ENCODE measurements at places on chromosomes 4 and X.

DNA sequence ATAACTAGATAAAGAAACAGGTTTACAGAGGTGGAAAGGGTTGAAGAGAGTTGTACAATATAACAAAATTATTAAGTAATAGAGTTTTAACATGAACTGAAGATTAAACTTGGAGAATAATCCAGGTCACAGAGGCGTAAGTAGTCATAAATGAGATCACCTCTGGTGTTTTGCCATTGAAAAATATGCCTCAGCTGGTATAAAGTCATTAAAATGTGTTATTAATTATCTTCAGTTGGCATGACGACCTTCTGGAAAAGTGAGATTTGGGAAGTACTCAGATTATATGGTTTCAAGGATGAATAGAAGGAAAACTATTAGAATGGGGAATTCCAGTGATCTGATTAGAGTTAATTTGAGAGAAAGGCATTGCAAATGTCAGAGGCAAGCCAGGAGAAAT is 237.5 kb upstream of the ANXA10 start:
- DNase-seq = no peak

DNA sequence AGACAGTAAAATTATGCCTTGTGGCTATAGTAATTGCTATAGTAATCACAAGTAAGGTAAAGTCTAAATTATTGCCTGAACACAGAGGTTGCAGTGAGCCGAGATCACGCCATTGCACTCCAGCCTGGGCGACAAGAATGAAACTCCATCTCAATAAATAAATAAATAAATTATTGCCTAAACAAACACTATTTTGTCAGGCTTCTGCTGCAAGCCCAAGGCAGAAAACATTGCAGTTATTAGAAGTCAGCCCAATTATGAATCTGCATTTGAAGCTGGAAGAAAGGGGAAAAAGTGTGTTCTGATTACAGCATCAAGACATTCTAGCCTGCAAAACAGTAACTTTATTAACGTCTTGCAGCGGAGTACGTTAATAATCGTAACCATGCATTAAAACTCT is 17.1 kb downstream of the HSD17B13 start:
- DNase-seq = no peak

- DNase-seq = no peak
Measured at GRCh38 chrX:132364313-132364712, 124.5 kb downstream of the MBNL3 start.

DNA sequence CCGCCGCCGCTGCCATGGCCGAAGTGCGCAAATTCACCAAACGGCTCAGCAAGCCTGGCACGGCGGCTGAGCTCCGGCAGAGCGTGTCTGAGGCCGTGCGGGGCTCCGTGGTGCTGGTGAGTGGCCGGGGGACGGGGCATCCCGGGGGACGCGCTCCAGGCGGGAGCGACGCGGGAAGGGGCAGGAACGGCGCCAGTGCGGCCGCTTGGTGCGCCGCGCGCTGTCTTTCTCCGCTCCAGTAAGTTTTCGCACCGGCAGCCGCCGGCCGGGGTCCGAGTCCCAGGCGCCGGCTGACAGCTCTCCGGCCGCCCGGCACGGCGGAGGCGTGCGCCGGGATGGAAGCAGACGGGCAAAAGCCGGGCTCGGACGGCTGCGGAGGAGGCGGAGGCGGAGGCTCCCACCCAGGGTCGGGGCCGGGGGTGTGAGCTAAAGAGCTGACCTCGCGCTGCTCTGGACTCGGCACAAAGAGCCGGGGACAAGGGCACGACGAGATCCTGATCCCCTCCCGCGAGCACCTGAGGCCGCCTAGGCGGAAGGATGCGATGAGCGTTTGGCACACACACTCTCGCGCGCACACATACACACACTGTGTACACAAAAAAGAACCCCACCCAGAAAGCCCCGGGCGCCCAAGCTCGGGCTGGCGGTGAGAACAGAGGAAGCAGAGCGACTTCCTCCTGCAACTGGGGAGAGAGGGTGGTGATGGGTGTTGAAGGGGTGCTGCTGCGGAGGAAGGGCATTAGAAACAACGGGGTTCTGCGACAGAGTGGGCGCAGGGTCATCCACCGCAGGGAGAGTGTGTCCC is 545 bp downstream of the DOCK11 start:
- no peak for DNase-seq

DNA sequence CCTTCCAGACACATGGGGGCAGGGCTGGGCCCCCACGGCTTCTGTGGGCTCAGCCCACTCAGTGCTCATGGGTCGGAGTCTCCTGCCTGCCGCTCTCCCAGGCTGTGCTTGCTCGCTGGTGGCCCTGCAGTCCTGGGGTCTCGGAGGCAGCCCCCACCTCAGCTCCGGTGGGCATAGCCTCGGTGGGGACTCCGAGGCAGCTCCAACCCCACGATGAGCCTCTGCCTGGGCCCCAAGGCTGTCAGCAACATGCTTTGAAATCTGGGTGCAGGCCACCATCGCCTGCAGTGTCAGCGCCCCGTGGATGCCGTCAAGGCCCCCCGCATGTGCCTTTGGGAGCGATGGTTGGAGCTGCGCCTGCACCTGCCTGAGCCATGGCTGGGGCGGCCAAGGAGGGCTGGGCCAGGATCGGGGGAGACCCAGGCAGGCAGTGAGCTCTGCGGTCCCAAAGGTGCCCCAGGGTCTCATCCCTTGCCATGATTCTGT is 30.2 kb upstream of the SPON2 start:
- DNase-seq = no peak

DNA sequence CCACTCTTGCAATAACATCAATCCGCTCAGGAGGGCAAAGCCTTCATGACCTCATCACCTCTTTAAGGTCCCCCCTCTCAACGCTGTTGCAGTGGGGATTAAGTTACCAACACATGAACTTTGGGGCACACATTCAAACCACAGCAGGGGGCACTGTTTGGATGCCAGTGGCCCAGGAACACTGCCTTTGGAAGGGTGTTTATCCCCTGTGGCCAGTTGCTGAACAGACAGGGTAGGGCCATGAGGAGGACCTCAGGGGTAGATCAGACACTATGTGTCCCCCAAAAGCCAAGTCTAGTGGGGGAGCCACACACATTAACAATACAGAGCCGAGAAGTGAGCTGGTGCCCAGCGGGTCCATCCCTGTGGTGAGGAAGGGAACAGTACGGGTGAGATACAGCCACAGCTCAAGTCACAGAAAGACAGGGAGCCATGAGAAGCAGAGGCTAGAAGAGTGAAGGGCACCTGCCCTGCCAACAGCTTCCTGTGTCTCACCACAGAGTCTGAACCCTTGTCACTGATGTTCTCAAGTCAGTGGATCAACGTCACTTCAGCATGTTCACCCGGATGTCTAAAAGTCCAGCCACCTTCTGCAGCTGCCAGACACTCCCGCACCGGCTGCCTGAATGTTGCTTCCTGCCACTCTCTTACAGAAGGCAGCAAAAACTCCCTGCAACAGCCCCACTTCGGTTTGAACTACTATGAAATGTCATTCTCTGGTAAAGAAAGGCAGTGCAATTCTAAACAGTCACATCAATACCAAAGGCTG is 19.9 kb upstream of the MXD4 start:
- no peak for DNase-seq

DNA sequence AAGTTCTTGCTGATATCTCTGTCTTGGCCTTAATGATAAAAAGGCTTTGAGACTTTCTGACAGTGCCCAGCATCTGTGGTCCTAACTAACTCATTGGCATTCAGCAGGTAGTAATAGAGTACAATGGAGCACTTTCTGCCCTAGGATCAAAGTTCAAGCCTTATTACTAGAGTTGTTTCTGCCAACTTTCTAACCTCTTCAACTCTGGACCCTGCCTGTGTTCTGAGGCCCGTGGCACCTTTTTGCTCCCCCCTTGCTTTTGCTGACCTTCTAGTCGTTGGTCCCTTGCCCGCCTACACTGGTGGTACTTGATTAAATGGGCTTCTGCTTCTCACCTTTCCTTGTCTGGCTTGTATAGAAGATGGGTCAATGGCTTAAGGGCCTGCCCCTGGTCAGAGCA is 126.3 kb downstream of the PPARGC1A start:
- DNase-seq = no peak

GRCh38 chr4:54842656-54843055 is 184.9 kb downstream of the KIT start:
- no peak for DNase-seq

DNA sequence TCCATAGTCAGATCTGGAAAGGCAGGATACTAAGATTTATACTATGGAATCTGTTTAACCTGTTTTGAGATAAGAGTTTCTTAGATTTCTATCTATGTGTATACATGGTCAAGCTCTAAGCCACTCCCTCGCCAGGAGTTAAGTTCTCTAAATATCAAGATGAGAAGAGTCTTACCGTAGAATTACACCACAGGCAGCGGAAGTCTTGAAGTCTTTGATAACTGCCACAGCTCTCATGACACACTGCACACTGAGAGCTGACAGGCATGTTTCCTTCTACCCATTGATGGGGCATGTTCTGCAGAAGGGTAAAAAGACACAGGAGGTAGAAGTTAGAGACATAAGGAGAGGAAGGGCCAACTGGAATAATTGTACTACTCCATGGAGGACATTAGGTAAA is 67.7 kb downstream of the DGKK start:
- no peak for DNase-seq

GRCh38 chrX:57596516-57596915 is 4.7 kb downstream of the ZXDB start:
- DNase-seq = no peak

GRCh38 chr4:168656055-168656660 is 159.3 kb downstream of the PALLD start:
- peak; percentile 65 for DNase-seq

GRCh38 chrX:134624046-134624430 is 34.2 kb downstream of the PLAC1 start:
- DNase-seq = no peak

- no peak for DNase-seq
Measured at GRCh38 chrX:154012336-154012991, 7.2 kb downstream of the IRAK1 start.

DNA sequence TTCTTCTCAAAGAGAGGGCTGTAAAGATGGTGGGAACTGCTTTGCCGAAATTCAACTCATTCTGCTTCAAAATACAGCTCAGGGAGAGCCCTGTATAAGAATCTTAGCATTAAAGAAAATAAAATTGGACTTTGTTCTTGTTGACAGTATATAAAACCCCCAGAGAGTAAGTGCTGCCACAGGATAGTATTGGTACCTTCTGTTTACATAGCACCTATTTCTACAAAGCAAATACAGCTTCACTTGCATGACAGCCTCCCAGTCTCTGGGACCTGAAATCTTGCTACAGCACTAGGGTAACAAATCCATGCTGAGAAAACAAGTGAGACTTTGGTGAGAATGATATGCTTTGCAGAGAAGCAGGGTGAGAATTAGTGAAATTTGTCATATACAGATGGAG is 428.6 kb downstream of the ADGRL3 start:
- no peak for DNase-seq

DNA sequence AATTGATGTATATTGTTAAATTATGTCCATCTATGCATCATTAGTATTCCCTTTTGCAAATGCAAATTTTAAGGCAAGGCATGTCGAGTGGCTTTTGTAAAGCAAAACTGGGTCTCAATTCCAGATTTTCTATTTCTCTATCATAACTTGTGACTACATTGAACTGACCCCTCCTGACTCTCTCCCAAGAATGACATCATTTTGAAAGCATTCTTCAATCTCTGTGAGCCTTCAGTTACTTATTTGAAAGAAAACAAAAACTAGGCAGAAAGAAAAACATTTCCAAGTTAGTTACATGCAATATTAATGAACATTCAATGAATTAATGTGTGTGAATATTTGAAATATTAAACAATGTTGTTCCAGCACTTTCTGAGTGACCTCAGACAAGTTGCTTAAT is 314.3 kb upstream of the CLNK start:
- no peak for DNase-seq

DNA sequence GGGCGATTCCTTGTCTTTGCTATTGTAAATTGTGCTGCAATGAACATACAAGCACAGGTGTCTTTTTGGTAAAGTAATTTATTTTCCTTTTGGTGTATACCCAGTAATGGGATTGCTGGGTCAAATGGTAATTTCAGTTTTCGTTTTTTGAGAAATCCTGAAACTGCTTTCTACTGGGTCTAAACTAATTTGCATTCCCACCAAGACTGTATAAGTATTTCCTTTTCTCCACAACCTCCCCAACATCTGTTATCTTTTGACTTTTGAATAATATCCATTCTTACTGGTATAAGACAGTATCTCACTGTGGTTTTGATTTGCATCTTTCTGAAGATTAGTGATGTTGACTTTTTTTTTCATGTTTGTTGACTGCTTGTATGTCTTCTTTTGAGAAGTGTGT is 2506.0 kb downstream of the PCDH7 start:
- no peak for DNase-seq

All from fibroblast of skin of left biceps (primary cell).